ENCODE measurements at places on chromosomes 4 and X.

DNA sequence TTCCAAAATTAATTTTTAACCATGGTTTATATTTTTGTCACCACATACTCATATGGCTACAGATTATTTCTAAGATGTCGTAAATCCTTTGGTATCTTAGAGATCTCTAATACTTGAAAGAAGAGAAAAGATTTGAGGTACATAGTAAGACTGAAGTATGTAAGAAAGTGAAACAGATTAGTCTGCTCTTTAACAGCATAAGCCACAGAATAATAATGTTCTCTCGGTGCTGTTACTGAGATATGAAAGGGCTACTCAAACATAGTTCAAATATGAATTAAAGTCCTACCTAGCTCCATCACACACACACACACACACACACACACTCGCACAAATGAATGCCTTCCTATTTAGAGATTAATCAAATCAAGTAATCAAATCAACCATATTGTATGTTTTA lies 274.1 kb upstream of the PCDH18 start:
- no peak for DNase-seq

DNA sequence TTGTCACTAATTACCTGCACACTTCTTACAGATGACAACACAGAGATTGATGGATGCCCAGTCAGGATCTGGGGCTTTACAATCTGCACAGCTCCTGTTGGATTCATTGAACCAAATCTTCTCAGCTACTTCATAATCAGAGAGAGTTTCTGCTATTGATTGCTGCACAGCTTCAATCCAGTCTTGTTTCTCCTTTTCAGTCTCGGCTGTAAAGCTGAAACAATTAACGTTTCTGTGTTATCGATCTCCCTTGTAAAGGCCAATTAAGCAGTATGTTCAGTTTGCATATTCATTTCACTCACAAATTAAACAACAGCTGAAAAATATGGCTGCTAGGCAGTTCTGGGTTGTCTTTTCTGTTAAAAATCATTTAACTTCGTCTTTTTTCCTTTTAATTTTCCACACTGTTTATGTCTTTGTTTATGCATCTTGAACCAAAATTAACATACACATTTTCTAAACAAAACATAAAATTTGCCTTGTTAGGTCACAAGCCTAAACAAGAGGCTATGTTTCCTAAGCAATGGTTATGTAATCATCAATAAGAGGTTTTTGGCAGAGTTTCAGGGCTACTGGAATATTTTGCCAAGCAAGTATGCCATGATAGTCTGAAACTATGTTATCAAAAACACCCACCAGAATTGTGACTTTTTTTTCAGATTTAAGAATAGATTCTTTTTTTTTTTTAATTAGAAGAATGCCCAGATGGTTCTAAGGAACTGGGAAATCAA lies 79.2 kb downstream of the ARAP2 start:
- no peak for DNase-seq

GRCh38 chrX:129934461-129934860 lies 28.5 kb downstream of the UTP14A start:
- DNase-seq, result no peak

DNA sequence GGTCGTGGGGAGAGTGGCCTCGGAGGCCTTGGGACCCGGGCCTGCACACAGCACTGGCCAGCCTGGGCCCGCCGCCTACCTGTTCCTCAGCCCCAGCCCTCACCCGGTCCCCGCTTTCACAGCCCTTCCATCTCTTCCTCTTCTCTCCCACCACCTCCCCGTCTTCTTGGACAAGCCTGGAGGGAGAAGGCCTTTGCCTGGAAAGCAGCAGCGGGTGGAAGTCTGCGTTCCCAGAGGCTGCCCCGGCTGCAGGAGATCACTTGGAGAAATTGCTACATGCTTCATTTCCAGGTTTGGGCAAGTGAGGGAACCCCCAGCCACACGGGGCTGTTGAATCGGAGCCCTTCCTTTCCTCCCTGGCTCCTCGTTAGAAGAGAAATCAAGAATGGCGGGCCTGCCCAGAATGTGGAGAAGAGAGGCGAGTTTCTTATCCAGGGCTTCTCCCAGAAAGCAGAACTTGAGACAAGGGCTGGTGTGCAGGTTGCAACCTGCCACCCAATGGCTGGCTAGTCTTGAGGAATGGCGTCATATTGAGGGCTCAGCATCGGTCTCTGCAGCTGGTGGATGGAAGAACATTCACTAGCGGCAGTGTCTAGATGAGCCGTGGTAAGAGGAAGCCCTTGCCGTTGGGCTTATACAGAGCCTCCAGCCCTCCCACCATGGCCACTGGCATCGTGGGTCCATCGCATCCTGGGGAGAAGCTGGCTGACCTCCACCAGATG lies 1.2 kb upstream of the PDZD4 start:
- DNase-seq, result no peak

GRCh38 chr4:41232406-41232805 lies 18.1 kb upstream of the APBB2 start:
- DNase-seq, result no peak

GRCh38 chrX:111180750-111181240 lies 84.8 kb downstream of the PAK3 start:
- DNase-seq, result no peak
